ENCODE measurements at places on chromosomes 2 and 18. TPM values are rescaled to one million over a fixed set of nuclear protein-coding genes. Genes with fewer than 3 reads are reported as not detected.

GRCh38 chr18:34726286-34727004 is 16.3 kb downstream of the DTNA start:
- DNase-seq: no peak

DNA sequence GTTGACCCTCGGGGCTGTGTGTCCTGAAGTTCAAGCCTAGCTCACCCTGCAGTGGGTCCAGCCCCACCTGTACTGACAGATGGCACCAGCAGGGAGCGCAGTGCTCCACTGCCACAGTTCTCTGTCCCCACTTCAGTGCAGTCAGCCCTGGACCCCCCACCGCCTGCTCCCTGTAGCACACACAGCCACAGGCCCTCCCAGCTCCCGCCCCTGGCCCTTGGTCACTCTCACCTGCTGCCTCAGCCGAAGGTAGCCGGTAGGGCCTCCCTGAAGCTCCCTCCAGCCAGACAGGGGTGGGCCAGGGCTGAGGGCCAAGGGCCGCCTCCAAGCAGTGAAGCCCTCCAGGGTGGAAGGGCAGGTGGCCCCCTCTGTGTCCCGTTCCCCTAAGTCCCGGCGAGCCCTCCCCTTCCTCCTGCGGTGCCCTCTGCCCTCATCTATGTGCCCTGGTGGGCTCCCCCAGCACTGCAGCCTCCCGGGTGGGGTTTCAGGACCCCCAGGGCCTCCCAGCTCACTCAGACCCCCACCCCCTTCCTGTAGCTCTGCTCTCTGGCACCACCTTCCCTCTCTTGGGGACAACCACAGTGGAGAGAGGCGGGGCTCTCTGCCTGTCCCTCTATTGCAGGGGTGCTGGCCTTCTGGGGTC is 10.8 kb upstream of the ALPP start:
- no peak for DNase-seq

- DNase-seq: no peak
Measured at GRCh38 chr2:65876114-65876513, 443.7 kb upstream of the SPRED2 start.

DNA sequence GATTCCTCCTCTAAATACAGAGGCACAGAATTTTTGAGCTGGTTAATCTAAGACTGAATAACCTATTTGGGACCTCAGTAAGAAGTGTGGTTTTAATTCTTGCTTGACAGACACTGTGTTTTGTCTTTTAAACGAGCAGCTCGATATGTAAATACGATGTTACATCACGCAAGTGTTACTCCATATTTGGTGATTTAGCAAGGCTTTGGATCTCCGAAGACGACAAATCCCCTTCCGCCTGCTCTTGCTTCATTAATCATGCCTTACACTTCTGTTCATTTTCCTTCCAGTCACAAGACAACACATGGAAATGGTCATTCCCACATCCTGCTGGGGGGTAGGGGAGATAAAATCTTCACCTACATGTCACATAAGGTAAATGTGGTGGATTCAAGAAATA is 9.4 kb downstream of the BCL11A start:
- no peak for DNase-seq

- DNase-seq: no peak
Measured at GRCh38 chr18:50315100-50315871, 27.8 kb upstream of the CXXC1 start.

- DNase-seq: no peak
Measured at GRCh38 chr2:239800785-239801386, 224.3 kb downstream of the NDUFA10 start.

GRCh38 chr2:240287496-240288086 is 147.1 kb upstream of the OTOS start:
- no peak for DNase-seq

- no peak for DNase-seq
Measured at GRCh38 chr2:68741238-68741637, 6.6 kb downstream of the ARHGAP25 start.

DNA sequence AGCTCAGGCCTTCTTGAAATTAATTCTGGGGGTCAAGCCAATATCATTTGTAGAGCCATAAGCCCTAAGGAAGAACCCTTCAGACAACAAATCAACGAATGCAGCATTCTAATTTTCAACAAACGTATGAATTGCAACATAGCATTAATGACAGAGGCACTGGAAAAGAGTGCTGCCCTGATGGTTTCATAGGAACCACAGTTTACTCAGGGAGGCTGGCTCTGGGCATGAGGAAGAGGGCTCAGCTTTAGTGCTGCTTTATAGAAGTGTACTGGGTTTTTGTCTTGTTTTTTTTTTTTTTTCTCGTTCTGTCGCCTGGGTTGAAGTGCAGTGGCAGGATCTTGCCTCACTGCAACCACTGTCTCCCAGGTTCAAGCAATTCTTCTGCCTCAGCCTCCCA is 36.1 kb upstream of the CAB39 start:
- no peak for DNase-seq

GRCh38 chr2:7115906-7116305 is 198.7 kb downstream of the RNF144A start:
- DNase-seq: no peak

DNA sequence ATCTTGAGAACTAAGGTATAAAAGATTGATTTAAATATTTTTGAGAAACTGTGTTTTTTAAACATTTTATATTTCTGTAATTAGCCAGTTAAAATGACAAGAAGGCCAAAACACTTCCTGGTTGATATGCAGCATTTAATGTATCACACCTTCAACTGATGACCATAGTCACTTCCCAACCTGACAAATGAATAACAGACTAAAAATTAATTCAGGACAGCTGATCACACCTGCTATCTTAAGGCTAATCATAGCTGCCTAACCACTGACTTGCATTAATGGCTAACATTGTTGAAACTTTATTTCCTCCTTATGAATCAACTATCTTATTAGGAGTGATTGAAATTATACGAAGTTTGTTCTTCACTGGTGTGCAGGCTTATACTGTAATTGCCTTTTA is 125.8 kb upstream of the MSTN start:
- DNase-seq: no peak

DNA sequence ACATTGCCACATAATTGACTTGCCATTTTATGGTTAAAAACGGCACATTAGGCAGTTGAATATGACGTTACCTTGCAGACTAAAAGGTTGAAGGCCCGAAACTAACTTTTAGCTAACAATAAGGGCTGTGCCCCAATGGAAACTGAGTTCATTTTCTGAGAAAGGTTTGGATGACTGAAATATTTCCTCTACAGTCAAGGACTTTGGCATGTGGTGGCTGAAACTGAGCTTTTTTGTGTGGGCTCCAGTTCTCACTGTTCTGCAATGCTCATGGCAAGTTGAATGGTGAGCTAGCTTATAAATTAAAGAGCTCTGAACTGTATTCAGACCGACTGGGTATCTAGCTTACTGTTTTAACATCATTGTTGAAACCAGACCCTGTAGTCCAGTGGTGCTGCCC is 23.8 kb upstream of the TXNDC2 start:
- DNase-seq: no peak

GRCh38 chr18:79935925-79936324 is 15.5 kb downstream of the SLC66A2 start:
- no peak for DNase-seq

GRCh38 chr2:144643537-144644336 is 123.8 kb upstream of the ZEB2 start:
- DNase-seq: no peak

The PDCL3 gene
- total RNA-seq: 29.8 TPM

The SLC4A3 gene
- 12.3 TPM for total RNA-seq

The LIPT1 gene
- total RNA-seq: 3.6 TPM

The TMEFF2 gene
- total RNA-seq: not detected

The ACMSD gene
- not detected for total RNA-seq

The IL36RN gene
- not detected for total RNA-seq

The ZNF396 gene
- 0.42 TPM for total RNA-seq

The REG3A gene
- not detected for total RNA-seq
